ENCODE measurements at places on chromosomes 3 and 15. TPM values are rescaled to one million over a fixed set of nuclear protein-coding genes. Genes with fewer than 3 reads are reported as not detected.

Gene RSRC1
- total RNA-seq: 41.8 TPM

DNA sequence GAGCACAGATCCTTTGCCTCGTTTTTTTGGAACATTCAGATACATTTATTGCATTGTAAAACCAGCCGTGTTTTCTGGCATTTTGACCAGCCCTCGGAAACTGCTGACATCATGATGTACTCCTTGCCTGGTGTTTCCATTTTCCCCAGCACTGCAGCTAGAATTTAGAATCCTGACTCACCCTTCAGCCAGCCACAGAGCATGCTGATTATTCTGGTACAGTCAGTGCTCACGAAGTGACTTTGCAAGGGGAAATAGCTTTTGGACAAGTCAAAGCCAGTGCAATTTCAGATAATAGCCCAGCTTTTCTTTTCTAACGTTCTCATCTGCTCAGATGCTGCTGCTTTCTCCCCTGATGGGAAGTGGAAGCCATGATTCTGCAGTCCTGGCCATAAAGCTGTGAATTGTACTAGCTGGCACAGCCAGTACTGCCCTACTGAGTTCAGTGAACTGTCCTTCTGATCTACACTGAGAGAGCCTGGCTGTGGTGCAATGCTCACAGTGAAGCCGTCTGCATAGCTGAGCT is 12.1 kb upstream of the CNBP start:
- DNase-seq: peak; percentile 96

DNA sequence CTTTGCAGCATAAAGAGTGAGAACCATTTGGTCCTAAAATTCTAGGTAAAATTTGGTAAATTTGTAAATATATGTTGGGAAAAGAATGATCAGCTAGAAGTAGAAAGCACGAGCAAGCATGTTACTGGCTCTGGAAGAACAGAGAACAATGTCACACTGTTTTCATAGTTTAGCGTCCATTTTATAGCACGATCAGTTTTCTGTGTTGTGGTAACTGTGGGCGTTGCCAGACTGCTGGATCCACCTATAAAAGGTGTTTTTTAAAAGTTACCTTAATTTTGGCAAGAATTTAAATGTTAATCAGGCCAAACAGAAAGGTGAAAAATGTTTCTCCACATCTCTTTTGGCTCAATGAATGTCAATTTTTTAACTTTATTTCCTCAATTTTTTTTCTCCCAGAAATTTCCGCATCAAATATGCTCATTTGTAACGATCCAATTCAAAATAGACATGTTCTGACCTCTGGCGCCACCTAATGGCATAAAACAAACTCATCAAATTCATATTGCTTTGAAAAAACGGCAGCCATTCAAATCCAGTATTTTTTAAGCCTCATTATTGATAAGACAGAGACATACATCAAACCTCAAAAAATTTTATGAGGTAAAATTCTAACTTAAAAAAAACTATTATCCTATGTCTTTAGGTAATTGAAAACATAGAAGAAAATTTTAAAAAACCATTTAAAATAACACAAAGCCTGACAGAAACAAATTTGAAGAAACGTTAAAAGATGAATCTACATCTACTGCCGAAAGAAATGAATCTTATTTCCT is 5.5 kb upstream of the GP5 start:
- DNase-seq: peak; percentile 58

DNA sequence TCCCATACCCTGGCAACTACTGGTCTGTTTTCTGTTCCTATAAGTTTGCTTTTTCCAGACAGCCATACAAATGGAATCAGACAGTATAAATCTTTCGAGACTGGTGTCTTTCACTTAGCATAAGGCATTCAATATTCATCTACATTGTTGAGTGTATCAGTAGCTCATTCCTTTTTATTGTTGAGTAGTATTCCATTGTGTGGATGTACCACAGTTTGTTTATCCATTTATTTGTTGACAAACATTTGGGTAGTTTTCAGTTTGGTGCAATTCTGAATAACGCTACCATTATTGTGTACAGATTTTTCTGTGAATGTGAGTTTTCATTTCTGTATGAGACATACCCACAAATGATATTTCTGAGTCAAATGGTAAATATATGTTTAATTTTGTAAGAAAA is 35.4 kb downstream of the LARP6 start:
- no peak for DNase-seq

DNA sequence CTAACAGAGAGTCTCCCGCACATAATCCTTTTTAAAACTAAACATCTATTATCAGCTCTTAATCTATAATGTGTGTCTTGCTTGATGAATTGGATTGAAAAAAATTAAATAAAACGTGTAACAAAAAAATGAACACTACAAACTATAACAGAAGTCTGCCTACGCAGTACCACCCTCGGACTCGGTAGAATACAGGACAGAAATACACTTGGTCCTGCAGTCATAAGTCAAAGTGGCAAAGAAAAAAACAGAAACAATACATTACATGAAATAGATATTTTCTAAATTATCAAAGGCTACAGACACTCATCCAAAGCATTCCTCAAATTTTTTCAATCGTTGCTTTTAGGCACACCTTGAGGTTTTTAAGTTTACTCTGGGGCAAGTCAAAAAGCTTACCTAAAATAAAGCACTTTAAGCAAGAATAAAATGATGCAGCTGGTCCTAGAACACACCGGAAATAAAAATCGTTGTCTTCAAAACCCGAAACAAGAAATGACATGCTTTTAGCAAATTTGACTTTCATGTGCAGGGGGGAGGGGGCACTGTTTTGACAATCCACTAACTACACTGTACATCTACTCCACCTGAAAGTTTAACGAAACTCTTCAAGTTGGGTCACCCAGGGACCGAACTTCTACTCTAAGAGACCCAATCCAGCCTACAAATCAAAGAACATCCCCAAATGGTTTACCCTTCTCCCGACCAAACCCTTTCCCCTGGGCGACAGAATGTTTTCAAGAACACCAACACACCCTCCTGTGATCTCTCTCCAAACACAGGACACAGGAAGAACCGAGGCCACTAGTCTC is 1.3 kb downstream of the ADAM10 start:
- DNase-seq: no peak

Gene FEZF2
- not detected for total RNA-seq

DNA sequence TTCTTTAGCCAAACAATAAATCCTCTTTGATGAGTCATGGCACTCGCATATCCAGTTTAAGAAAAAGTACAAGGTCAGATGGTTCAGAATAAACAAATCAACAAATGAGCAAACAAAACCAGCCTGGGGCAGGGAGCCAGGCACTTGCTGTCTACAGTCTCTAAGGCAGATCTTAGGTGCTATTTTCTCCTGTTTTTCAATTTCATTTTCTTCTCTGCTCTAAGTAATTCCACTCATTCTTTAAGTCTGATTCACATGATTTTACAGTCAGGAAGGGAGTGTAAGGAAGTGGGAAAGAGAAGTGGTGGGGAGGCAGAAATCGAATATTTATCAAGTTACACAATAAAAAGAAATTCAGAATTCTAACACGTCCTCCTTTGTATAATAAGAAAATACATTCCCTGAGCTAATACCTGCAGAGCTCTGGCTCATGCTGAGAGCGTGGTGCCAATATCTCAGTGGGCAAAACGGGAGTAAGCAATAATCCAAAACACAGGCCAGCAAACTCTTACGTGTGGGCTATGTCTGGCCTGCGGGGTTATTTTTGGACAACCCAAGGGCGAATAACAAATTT is 298.6 kb downstream of the ADAMTS17 start:
- DNase-seq: peak; percentile 57

GRCh38 chr3:174243171-174243570 is 616.0 kb upstream of the NAALADL2 start:
- peak; percentile 30 for DNase-seq

DNA sequence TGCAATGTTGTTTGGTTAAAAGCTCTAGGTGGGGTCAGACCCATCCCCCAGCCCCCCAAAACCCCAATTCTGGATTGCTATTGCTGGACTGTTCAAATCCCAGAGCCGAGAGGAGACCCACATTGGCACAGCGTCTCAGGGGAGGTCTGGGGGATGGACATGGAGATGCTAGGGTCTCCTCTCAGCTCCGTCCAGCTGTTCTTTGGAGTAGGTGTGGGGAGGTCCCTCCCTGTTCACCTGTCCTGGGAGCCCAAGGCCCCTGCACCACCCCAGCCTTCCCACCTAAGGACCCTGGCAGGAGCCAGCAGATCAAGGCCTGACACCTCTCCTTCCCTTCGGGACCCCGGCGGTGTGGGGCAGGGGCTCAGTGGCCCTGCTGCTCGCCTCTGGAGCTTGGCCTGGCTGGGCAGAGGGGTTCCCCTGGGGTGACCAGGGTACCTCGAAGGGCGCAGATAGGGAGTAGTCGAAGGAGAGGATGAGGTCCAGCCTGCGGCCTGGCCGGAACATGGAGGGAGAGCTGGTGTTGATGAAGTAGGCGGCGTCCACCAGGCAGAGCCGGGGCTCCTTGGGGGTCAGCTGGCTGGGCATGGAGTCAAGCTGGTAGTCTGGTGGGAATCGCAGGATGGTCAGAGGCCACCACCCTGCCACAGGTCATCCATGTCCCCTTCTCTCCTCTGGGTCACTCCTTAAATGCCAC is 23.9 kb downstream of the PLA2G4D start:
- DNase-seq: no peak

DNA sequence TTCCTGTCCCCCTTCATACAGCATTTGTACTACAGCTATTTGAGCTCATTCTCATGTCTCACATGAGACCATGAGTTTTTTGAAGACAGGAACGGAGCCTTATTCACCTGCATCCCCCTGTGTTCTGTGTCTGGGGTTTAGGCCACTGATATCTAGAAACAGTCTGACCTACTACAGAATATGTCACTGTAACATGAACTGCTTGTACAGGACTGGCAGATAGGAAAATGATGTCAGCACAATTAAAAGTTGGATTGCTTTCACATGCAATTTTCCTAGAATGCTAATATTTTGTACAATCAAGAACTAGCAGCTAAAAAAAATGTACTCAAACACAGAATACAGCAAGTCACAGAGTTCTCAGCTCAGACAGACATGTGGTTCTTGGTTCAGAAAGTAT is 90.8 kb upstream of the FGF12 start:
- DNase-seq: peak; percentile 48
